ENCODE measurements at places on chromosomes 1 and 21.

GRCh38 chr1:26145041-26145959 is 13.6 kb upstream of the FAM110D start:
- peak; percentile 92 for DNase-seq

DNA sequence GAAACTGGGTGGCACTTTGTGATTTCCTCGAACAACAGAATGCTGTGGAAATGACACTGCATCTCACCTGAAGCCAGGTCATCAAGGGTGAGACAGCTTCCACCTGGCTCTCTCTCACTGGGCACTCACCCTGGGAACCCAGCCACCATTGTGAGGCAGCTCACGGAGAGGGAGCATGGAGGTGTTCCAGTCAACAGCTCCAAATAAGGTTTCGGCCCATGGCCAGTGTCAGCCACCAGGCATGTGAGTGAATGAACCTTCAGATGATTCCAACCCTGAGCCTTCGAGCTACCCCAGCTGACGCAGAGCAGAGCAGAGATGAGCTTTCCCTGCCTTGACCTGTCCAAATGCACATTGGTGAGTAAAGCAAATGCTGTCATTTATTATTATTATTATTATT is 58.1 kb downstream of the SYDE2 start:
- no peak for DNase-seq

DNA sequence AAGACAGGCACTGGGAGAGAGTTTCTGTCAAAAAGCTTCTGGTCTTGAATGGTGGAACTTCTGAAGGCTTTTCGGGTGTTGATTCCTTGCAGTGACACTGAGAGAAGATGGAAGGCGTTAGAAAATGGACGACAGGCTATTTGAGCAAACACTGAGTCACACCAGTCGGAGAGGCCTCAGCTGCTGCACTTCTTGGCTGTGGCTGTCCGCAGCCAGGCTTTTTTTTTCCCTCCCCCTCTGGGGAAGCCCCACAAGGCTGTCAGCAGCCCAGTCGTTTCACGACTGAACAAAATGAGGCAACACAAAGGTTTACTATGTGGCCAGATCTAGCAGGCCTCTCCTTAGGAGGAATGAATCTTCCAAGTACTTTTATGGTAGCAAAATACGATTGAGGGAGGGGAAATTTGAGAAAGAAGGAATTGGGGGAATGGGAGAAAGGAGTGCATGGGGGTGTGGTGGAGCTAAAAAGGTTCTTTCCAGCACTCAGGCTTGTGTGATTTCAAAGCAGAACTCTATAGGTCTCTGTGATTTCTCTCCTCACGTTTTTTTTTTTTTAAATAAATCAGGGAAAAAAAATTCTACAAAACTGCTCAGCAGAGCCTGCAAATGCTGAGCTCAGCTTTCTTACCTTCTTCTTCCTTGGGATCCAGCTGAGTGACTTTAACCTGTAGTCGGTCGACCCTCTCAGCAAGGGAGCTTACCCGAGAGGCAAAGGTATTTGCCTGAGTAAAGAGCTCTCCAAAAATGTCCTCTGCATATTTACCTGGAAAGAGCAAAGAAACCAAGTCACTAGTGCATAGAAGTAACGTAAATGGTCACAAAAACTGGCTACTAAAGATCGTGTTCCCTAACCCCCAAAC is 26.1 kb downstream of the GPR3 start:
- peak; percentile 97 for DNase-seq

GRCh38 chr1:52632732-52633290 is at the start of gene SHISAL2A:
Gene SHISAL2A, plus strand, starts transcription at chr1:52633168. Its CDS starts 326 bp downstream, at chr1:52633494.
- no peak for DNase-seq

DNA sequence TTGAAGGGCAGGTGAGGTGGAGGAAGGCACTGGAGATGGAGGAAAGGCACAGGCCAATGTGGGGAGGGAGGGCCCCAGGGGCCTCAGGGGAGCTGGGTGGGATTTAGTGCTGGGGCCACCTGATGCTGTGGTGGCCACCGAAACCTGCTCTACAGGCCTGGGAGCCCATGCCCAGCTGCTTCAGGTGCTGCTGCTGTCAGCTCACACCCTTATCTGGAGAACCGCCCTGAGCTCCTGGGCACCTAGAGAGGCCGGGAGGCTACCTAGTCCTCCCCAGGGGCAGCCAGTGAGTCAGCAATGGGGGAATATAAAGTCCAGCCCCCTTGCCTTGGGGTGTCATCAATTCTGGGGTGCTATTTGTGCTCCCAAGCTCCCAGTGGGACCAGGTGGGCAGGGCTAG is 12.2 kb downstream of the FAM131C start:
- no peak for DNase-seq

- DNase-seq: no peak
These were observed 222.9 kb downstream of the FAM72C start for GRCh38 chr1:143748906-143749305.

GRCh38 chr1:47280142-47280541 is 33.8 kb downstream of the STIL start:
- peak; percentile 11 for DNase-seq

DNA sequence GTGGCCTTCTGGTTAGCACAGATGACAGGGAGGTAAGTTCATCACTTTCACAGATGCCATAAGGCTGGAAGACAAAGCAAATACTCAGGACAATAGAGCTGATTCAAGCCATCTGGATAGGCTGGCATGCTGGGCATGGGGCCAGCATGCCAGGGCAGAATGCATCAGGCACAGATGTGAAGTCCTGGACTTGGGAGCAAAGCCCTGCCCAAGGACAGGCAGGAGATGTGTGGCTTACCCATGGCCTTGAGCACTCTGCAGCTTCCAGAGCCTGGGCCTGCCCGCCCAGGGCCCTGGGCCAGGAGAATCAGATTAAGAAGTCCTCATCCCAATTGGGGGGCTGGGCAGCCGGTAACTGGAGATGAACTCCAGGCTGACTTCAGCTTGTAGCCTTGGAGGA is 135.7 kb upstream of the ZC3H12A start:
- DNase-seq: no peak

DNA sequence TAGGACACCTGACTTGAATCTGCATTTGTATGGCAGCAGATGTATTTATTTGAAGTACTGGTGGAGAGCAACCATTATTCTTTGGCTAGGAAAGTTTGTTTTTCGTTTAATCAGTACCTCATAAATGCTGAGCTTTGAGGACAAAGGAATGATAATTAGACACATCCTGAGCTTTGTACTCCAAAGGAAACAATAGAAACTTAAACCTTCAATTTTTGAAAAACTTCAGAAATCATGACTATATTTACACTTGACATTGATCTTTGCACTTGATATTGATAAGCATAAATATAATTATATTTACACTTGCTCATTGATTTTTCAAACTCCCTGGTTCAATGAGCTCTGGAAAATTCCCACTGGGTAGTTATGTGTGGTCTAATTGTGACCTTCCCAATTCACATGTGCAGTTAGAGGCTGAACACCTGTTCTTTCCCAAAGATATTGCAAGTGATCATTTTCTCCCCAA is 10.7 kb downstream of the PATJ start:
- no peak for DNase-seq

- DNase-seq: no peak
These were observed 9.2 kb downstream of the ADPRS start for GRCh38 chr1:36097693-36098585.

DNA sequence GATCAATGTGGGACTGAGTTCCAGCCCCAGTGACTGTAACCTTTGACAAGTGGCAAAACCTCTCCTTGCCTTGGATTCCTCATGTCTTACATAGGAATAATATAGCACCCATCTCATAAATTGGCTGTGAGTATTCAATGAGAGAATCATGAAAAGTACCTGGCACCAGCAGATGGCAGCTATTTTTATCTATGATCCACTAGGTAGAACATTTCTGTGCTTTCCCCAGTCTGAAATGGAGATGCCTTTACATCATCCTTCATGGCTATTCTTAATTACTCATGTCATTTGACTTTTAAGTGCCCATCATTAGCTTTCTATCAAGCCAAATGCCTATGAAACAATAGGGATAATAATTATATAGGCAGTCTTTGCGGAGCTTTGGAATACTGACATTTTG is 130.1 kb downstream of the TGFB2 start:
- peak; percentile 73 for DNase-seq

DNA sequence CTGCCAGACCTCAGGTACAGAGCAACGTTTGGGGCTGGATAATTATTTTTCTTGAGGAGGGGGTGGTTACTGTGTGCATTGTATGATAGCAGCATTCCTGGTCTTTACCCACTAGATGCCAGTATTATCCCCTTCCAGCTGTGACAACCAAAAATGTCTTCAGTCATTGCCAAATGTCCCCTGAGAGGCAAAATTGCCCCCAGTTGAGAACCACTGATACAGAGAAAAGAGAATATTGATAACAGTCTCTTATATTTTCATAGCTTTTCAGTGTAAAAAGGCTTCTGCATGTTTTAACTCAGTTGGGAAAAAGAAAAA is 51.8 kb upstream of the SYT14 start:
- DNase-seq: no peak

- DNase-seq: peak; percentile 77
These were observed 38.4 kb downstream of the TAS1R2 start for GRCh38 chr1:18820791-18821641.

- DNase-seq: no peak
These were observed 549.2 kb upstream of the ZRANB2 start for GRCh38 chr1:71630073-71630472.

GRCh38 chr1:6358757-6359201 is 34.8 kb downstream of the ACOT7 start:
- peak; percentile 72 for DNase-seq

GRCh38 chr1:209839875-209840546 is 12.2 kb downstream of the UTP25 start:
- DNase-seq: peak; percentile 97

- peak; percentile 26 for DNase-seq
These were observed 73.7 kb upstream of the UBE2U start for GRCh38 chr1:64129701-64130100.

DNA sequence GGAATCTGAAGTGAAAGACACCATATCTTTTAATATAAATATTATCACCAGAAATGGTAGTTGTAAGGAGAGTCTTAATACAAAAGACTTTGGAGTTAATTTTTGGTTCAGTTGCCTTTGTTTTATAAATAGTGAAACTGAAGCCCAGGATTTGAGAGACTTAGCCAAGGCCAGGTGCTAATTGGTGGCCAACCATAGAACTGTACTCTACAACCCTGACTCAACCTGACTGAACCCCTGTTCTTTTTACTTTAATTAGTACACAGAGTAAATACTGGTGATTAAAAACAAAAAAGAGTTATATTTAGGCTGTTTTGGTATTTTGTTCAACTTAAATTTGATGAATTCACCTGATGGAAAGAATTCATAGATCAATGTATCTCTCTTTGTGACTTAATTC is 76.3 kb downstream of the SNX7 start:
- DNase-seq: no peak

- DNase-seq: no peak
These were observed 28.4 kb downstream of the TRIM33 start for GRCh38 chr1:114482585-114482984.

DNA sequence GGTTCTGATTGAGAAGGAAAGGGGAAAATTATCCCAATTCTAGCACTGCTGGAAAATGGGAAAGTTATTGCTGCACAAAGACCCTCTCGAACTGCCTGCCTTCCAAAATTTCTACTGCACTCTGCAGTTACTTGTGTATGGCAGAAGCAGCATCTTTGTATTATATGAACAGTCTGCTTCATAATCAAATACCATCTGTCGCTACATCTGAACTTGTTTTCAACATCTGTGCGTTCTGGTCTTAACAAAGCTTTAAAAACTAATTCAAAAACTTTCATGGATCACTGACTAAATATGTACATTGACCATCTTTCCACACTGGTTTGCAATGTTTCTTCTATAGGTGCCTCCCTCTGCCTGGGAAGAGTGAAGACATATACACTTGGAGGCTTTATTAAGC is 79.2 kb downstream of the PROX1 start:
- no peak for DNase-seq

DNA sequence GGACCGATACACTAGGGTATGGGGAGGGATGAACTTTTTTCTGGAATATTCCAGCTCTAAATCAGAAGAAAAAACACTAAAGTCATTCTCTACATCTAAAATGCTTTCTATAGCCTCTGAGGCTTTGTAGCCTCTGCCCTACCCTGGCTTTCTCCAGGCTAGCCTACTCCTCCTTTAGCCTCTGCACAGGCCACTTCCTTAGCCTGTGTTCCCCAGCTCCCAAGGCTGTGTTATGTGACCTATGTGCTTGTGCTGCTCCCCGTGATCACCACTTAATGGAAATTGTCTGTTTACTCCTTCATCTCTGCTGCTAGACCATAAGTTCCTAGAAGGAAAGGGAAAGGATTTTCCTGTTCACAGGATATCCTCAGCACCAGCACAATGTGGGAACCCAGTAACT is 92.8 kb downstream of the SEC16B start:
- DNase-seq: no peak

DNA sequence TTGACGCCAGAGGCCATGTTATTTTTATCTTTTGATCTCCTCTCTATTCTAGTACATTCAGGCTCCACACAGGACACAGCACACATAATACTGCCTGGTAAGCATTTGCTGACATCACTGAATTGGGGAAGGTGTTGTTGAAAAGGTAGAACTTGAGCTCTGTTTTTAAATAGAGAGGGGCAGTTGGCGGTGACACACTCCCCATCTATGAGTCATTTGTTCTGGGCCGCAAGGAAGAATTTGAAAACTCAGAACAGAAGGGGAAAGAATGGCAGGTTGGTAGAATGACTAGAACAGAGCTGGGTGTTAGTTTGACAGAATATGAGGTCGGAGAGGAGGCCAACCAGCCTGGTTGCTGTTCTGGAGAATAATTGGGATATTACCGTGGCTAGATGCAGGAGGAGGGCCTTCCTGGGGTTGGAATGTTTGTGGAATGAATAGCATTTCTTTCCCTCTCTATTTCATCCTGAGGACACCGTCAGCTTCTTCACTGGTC is 52.1 kb upstream of the ERRFI1 start:
- DNase-seq: peak; percentile 85

- no peak for DNase-seq
These were observed 45.9 kb downstream of the TRIM11 start for GRCh38 chr1:228360533-228361313.

- DNase-seq: peak; percentile 84
These were observed 26.2 kb upstream of the SCMH1 start for GRCh38 chr1:41268154-41268770.

- no peak for DNase-seq
These were observed 18.0 kb downstream of the DUSP10 start for GRCh38 chr1:221723848-221724236.

- no peak for DNase-seq
These were observed 9.2 kb downstream of the DNASE2B start for GRCh38 chr1:84407524-84407923.

GRCh38 chr1:12202190-12202497 is 27.7 kb upstream of the VPS13D start:
- DNase-seq: no peak

DNA sequence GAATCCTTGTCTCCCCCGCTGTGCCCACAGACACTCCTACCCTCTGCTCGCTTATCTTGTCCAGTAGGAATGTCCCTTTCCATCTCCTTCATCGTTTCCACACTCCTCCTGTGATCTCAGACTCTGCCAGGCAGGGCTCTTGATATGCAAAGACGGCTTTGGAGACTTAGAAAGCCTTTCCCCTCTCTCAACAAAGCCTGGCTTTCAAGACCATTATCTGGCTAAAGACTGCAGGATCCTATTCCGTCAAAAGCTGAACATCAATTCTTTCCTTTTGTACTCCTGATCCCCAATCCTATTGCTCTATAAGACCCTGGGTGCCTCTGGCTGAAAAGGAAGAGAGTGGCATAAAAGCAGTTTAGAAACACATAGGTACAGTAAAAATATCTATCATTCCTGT is 63.9 kb downstream of the SDC3 start:
- DNase-seq: no peak
